ENCODE measurements at places on chromosomes 16 and 17.

GRCh38 chr16:75617121-75617520 is 6.0 kb downstream of the ADAT1 start:
- H3K4me3 ChIP-seq: no peak overlapping the region
- no peak for DNase-seq
- H3K27me3 ChIP-seq: peaks cover 6% of the 10 kb centered on the region

- no peak overlapping the region for H3K4me3 ChIP-seq
- no peaks in the 10 kb centered on the region for H3K36me3 ChIP-seq
Measured at GRCh38 chr17:20174588-20175265, 165.6 kb downstream of the SPECC1 start.

DNA sequence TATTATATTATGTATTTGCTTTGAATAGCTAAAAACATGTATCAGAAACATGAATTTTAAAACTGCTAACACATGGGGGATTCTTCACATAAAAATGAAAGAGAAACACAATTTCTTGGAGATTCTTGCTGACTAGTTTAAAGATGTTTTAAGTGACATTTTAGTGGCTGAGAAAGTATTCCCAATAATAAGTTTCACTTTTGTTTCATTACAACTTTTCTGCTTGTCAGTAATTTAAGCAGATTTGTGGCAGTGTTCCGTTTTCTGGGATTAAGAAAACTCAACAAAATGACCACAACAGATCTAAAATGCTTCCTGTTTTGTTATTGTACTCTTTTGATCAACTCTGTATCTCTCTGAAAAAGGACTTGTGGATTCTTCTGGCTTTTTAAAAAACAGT is 75.9 kb downstream of the NLK start:
- peaks cover 6% of the 10 kb centered on the region for H3K36me3 ChIP-seq
- peaks cover 33% of the 10 kb centered on the region for H3K4me1 ChIP-seq
- peak overlapping the region; percentile 80 for H3K27ac ChIP-seq
- no peaks in the 10 kb centered on the region for H3K27me3 ChIP-seq

DNA sequence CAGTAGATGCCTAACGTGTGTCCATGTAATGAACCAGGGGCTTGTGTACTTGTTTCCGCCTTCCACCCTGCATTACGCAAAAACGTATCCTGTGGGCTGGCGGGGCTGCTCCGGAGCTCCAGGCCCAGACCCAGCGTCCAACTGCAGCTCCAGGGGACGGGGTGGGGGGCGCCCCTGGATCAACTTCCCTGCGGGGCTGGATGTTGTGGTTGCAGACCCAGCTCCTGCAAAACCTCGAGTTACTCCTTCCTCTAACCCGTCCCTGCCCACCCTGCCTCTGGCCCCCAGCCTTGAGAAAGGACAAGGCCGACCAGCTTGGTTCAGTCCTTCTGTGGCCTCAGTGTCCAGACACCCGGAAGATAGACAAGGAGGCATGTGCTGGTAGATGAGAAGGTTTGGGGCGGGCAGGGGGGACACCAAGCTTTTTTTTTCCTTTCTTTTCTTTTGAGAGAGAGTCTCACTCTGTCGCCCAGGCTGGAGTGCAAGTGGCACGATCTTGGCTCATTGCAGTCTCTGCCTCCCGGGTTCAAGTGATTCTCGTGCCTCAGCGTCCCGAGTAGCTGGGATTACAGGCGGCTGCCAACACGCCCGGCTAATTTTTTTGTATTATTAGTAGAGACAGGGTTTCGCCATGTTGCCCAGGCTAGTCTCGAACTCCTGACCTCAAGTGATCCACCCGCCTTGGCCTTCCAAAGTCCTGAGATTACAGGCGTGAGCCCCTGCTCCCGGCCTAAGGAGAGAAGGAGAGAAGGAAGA is 731 bp upstream of the EXOC7 start:
- peaks cover 3% of the 10 kb centered on the region for H3K27me3 ChIP-seq
- DNase-seq: no peak
- H3K27ac ChIP-seq: peak overlapping the region; percentile 96
- H3K4me3 ChIP-seq: peak overlapping the region; percentile 91

All from immature natural killer cell (primary cell).